ENCODE measurements at places on chromosomes 7 and 10.

DNA sequence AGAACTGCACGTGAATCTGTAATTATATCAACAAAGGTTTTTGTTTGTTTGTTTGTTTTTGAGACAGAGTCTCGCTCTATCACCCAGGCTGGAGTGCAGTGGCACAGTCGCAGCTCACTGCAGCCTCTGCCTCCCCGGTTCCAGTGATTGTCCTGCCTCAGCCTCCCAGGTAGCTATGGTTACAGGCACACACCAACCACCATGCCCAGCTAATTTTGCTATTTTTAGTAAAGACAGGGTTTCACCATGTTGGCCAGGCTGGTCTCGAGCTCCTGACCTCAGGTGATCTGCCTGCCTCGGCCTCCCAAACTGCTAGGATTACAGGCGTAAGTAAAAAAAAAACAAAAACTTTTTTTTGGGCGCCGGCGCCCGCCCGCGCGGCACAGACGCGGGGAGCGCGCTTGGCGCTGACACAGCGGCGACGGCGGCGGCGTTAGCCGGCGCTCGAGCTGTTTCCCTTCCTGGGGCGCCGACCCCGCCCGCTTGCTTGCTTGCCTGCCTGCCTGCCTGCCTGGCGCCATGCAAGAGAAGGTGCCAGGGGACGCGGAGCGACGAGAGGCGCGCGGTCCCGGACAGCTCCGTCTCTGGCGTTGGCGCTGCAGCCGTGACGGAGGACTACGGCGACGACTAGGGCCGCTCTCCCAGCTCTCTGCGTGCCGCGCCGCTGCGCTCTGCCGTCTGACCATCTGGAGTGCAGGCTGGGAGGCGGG, 171.4 kb upstream of the NUPR2 start:
- no peak for DNase-seq

GRCh38 chr10:51653025-51653424, 46.4 kb downstream of the CSTF2T start:
- no peak for DNase-seq

DNA sequence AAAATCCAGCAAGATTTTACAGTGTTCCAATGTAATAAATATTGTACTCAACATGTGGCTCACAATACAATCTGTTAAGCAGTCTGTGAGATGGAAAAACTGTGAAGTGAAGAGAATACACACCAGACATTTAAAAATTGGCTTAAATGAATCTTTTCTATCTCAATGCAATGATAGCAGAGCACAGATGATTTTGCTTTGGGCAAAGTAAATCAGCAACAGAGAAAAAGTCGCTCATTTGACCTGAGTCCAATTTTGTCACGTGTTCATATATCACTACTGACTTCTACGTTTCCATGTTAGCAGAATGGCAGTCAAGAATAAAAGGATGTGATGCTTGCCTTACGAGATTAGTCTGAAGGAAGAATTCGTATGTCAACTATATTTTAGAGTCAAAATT, 506.7 kb downstream of the POM121L12 start:
- DNase-seq = no peak

DNA sequence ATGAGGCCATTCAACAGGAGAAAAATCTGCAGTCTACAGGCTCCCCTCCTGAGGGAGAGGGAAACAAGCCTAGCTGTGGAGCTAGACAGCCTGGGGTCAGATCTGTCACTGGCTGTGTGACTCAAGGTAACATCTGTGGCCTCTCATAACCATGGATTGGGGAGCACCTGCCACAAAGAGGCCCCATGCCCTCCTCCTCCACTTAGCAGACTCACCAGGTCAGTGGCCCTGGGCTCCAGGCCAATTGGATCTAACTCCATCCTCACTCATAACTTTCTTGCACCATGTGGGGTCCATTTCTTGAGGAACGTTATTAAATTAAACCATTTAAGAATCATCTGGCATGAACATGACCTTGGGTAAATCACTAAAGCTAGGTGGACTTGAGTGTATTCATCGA, 1.8 kb downstream of the GDF10 start:
- no peak for DNase-seq

DNA sequence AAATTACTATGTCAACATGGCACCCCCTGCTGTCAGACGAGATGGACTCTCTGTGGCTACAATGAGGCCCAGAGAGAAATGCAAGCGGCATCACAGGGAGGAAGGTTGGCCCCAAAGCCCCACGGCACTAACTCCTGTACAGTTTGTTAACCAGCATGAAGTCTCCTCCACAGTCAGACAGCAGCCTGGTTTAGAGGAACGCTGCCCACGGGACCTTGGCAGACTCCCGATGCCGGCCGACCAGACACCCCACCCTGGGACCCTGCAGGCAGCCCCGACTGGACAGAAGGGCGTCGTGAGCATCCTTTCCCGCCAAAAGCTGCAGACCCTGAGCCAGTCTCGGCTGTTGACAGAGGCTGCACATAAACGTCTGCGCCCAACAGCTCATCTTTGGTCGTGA, 158.8 kb downstream of the DIP2C start:
- no peak for DNase-seq

DNA sequence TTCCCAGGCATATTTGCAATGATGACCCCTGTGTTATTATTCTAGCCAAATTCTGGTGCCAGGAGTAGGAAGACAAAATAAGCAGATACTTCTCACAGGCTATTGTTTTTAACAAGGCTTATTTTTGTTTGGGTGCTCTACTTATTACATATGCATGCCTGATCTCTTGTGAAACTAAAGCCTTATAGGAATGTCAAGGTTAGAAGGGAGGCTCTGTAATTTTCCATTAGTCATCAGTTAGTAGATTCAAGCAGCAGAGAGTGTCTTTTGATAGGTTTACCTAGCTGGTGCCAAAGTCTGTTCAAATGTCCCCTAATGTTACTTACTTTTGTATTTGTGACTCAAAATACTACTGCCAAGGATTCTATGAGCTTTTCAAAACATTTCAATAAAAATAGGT, 11.7 kb upstream of the TMEM106B start:
- no peak for DNase-seq

GRCh38 chr7:2211259-2211880, 21.4 kb downstream of the MAD1L1 start:
- no peak for DNase-seq

- DNase-seq = no peak
Measured at GRCh38 chr7:152602962-152603361, 73.0 kb downstream of the XRCC2 start.

DNA sequence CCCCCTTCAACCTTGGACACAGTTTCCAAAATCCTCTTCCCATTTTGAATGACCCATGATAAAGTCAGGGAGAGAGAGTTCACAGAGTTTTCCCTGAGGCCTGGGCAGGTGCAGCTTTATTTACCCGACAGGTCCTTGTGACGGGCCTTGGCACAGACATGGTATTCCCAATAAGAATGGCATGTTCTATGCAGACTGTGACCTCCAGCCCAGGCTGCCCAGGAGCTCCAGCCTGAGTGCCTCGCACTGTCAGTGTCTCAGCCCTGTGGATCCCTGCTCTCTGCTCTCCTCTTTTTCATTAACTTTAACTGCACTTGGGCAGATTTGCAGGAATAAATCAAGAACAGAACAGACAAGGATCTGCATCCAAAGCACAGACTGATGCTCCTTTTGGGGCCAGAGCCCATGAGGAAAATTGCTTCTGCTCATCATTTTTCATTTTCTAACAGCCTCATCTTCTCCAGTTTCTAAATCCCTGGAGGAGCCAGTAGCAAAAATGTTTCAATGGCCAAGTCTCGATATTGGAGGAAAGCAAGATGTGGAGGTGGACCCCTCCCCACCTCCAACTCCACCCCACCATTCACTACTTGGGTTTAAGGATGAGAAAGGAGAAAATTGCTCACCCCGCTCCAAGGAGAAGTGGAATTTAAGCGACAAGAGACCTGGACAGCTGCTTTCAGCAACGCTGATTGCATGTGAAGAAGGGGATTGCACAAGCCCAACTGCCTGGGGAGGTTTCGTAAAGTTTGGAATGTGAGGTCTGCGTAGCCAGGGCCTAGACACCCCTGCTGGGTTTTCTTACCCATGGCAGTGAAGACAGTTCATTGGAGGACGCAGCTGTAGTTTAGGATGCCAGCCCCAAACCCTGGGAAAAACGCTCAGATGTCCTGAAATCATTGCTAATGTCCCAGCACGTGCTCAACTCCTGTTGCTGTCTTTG, 225.9 kb downstream of the WDR11 start:
- DNase-seq = no peak

GRCh38 chr7:151600331-151600730, 80.6 kb upstream of the RHEB start:
- no peak for DNase-seq

DNA sequence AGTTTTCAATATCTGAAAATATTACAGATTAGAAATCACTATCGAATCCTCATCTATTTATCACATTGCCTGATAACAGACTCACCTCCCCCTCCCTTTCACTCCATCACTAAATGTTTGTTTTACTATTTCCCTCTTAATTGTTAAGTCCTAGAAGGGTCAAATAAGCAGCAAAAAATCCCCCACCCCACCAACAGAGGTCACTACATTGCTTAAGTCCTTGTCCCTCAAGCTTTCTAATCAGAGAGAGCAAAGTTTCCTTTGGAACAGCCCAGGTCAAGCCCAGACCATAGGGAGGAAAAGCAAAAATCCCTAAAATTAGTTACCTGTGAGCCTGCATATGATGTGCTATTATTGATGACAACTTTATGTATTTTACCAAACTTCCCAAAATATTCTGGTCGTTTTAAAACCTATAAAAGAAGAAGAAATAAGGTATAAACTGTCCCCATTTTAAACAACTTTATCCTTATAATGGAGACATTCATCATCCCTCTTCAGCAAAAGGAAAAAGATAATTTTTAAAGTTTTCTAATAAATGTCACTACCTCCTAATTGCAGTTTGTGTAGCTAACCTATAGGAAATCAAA, 95.0 kb downstream of the CNOT4 start:
- DNase-seq = no peak
